ENCODE measurements at places on chromosomes 5 and 9.

- no peak for DNase-seq
These were observed 312.4 kb downstream of the DOCK8 start for GRCh38 chr9:526904-527591.

- no peak for DNase-seq
These were observed 32.2 kb upstream of the CDH18 start for GRCh38 chr5:20020247-20020646.

DNA sequence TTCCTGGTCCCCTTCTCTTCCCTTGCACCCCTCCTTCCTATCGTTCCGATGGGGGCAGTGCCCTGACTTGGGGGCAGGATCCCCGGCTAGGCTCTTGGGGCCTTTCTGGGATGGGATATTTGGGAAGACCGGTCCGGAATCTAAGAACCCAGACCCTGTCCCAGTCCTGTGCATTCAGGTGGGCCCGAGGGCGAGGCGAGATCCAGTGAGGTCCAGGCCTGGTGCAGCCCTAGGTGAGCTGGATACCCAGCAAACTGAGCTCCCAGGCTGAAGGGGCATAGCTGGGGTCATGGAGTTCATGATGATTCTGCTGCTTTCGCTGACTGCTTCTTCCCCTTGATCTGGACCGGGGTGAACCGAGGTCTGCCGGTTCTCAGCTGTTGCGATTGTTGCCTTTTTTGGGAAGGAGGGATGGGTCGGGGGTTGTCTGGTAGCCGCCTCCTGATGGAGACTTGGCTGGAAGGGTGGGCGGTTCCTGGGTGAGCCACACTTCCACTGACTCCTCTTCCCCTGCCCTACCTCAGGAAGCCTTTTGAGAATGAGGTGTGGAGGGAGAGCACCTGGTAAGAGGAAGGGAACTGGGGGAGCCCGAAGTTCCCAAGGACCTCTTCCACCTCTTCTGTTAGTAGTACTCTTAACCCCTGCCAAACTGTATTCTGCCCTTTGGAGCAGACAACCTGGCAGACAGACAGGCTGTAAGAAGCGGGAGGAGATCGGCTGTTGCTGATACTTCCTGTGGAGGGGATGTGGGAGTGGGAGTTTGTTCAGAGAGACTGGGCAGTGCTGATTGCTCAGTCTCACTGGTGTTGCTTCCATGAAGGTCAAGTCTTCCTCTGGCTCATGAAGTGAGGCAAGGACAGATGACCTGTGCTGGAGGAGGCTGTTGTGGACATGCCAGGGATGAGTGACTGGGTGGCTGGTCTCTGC lies 1.0 kb downstream of the LRRC8A start:
- no peak for DNase-seq

DNA sequence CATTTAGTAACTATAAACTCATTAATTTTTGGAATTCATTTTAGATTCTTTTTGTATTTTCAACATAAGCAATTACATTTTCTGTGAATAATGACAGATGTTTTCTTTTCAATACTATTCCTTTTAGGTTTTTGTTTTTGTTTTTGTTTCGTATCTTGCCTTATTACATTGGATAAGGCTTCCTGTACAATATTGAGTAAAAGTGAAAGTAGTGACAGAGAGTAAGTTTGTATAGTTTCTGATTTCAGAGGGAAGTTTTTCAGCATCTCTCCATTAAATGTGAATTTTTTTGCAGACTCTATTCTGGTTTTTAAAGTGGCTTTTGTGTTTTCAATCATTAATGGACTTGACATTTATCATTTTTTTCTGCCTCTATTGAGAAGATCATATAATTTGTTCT lies 12.8 kb upstream of the CAMK4 start:
- DNase-seq, result no peak

DNA sequence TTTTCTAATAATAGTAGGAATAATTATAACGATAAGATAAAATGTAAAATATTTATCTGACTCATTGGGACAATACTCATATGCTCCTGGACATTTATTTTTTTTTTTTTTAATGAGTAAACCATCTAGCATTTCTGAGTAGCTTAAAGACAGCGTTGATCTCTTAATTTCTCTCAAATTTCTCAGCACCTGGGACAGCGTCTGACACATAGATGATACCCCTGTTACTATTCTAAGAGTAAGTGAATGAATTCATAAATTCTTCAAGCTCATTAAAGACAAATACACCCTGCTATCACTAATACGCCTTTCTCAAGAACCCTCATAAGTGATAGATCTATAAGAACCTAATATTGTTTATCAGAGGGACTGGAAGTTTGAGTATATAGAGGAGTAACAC lies 12.0 kb upstream of the HTR4 start:
- no peak for DNase-seq

GRCh38 chr5:1193591-1193985 lies 7.8 kb upstream of the SLC6A19 start:
- DNase-seq, result no peak

- no peak for DNase-seq
These were observed 2068.7 kb downstream of the MAT2B start for GRCh38 chr5:165574100-165574499.

DNA sequence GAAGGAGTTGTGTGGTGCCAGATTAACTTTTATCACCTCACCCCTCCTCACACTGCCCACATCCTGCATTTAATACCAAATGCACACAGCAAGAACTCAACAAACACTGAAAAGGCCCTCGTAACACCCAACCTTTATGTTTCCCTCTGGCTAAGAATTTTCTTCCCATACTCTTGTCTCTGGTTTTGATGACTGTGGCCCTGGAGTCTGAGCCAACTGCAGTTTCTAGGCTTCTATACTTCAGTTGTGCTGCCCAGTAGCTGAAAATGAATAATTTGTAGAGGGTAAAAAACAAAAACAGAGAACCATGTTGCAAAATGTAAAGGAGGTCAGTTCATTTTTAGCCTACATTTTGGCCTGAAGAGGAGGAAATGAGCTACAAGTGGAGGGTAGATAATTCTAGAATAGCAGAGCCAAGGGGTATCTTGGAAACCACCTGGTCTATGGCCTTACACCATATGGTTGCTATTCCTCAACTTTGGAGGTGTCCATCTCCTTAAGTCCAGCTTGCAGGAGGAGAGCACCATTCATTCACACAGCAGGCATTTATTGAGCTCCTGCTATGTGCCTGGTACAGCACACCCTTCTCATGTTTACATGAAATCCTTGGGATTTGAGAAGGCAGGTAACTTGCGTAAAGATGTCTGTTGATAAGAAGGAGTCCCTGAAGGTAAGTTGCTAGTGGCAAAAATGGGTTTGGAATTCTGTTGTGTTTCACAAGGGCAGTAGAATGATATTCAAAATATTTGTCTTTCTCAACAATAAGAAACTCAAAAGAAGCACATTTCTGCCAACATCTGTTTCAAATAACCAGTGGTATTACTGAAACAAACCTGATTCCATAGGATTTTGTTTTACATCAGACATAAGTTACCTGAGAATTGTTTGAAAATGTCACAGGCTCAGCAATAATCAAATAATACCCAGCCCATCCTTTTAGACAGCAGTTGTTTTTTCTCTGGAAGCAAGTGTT lies 83.8 kb upstream of the TNFAIP8 start:
- DNase-seq, result no peak

GRCh38 chr9:120714846-120715388 lies 647 bp upstream of the MEGF9 start:
- DNase-seq, result no peak

- no peak for DNase-seq
These were observed 166.5 kb downstream of the RMI1 start for GRCh38 chr9:84146893-84147710.

GRCh38 chr9:129617167-129617566 lies 3.7 kb downstream of the C9orf50 start:
- DNase-seq, result no peak

GRCh38 chr9:35605351-35606137 lies 482 bp downstream of the TESK1 start:
- DNase-seq, result peak; percentile 9

- no peak for DNase-seq
These were observed 30.4 kb downstream of the RAB14 start for GRCh38 chr9:121171236-121171635.

Data from NCI-H1694 treated with DMSO at 0.1 percent for 48 hours (cell line).